ENCODE measurements at places on chromosomes 12 and 14.
A peak's percentile ranks its signal among the peaks of the same experiment; 100 is the strongest.

- no peak for DNase-seq
Observed at GRCh38 chr12:26572137-26572536, 260.9 kb downstream of the ITPR2 start.

GRCh38 chr12:29103539-29103974 lies 45.5 kb upstream of the FAR2 start:
- no peak for DNase-seq

- no peak for DNase-seq
Observed at GRCh38 chr12:39814626-39815025, 195.0 kb upstream of the ABCD2 start.

GRCh38 chr12:75710361-75711069 lies 199.1 kb upstream of the KRR1 start:
- no peak for DNase-seq

DNA sequence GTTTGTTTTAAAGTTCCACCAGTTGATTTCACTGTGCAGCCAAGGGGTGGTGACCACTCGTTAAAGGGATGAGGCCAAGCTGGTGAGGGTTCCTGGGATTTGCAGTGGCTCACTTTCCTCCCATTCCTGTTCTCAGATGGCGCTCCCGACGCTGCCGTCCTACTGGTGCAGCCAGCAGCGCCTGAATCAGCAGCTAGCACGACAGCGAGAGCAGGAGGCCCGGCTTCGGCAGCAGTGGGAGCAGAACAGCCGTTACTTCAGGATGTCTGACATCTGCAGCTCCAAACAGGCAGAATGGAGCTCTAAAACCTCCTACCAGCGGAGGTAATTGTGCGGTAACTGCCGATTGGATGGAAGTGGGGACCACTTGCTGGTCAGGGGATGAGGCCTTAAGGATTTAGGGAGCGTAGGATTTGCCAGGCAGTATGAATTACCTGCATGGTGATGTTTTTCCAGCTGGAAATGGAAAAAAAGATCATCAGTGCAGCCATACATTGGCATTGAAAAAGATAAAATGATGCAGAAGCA lies 2.9 kb downstream of the TCHP start:
- no peak for DNase-seq

DNA sequence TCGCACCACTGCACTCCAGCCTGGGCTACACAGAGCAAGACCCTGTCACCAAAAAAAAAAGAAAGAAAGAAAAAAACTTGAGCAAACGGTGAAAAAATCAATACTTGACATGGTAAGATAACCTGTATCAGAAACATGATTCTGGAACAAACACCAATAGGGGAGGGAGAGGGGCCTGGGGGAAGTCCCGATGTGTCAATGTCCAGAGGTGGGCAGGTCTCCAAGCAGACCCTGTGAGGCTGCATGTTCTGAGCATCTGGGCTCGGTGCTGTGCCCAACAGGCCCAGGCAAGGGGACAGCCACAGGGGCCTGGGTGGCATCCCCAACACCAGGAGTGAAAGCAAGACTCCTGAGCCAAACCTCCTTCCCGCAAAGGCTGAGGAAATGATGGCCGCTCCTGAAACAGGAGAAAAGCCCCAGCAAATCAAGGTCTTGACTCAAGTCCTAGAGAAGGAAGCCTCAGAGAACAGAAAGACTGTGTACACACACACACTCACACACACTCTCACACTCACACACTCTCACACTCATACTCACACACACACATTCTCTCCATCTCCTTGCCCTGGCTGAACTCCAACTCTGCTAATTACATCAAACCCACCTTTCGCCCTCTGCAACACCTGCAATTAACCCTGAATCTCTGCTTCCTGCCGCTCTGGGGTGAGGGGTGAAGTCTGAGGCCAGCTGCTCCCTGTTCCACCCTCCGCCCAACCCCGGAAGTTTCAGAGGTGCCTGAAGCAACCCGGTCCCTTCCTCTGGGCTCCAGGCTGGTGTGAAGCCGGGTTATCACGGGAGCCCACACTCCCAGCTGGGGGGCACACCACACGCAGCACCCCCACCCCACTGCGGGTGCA lies 20.4 kb downstream of the CCDC88C start:
- peak; percentile 77 for DNase-seq

DNA sequence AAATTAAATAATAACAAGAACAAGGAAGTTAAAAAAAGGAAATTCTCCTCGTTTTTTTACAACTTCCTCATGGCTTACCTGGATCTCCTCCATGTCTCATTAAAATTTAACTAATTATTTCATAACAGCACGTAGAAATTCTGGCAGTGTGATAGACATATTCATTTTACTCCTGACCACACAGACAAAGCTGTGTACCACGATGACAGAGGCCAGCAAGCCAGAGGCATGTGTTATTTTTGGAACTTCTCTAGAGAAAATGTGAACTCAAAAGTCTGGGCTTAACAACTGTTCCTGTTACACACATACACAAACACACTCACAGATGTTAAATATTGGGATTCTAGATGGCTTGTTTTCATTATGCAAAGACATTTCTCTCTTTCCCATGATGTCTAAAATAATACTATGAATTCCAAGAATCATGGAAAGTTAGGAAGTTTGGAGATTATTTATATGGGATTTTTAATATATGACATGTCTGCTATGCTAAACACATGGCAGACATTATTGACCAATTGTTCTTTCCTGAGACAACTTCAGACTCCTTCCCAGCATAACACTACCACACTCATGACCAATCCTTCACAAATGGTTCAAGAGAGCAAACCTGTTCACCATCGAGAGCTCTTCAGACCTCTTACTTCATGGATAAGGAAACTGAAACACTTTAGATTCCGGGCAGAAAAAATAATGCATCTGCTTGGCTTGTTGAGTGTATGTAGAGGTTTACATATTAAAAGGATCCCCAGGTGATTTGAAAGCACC lies 158.7 kb downstream of the DACT1 start:
- no peak for DNase-seq

GRCh38 chr14:37399517-37399916 lies 195.5 kb downstream of the FOXA1 start:
- DNase-seq = no peak

DNA sequence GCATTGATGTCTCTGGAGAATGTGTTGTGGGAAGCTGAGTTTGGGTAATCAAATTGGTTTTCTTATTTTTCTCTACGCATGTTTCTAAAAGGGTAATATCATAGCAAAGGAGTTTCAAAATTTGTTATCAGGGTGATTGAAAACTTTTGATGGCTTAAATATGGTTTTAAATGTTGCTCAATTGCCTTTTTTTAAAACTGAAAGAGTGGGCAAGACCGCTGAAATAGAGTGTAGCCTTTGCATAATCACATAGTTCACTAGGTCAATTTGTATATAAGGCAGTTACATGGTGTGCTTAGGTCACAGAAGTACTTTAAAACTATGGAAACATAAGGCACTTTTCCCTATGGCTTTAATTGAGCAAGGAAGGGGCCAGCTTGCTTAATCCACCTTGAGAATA lies 167.4 kb downstream of the SNAPC1 start:
- peak; percentile 34 for DNase-seq

GRCh38 chr14:32330351-32331111 lies 1.4 kb downstream of the AKAP6 start:
- DNase-seq = no peak

GRCh38 chr14:93525696-93526451 lies 95.1 kb downstream of the UNC79 start:
- no peak for DNase-seq

GRCh38 chr12:70043490-70044138 lies 199.6 kb upstream of the CNOT2 start:
- DNase-seq = no peak

- DNase-seq = no peak
Observed at GRCh38 chr14:51176839-51177238, 63.2 kb upstream of the TMX1 start.

Measured in germinal center (tissue), 1 donor.